ENCODE measurements at places on chromosomes 3 and 15.

DNA sequence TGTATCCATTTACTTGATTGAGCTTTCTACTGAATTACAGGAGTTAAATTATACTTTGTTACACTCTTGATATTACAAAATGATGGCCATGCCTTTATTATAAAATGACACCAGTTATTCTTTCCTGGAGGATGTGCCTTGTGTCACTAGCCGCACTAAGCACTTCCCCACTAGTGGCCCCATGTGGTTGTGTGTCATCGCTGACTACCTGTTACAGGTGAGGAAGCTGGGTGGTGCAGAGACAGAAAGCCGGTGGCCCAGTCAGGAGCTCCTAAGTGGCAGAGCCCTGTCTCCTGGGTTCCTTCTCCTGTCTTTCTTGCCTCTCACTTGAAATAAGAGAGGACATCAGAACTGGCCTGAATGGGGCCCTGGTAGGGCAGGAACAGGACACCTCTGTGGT, 96.8 kb downstream of the IGF1R start:
- no peak for DNase-seq

DNA sequence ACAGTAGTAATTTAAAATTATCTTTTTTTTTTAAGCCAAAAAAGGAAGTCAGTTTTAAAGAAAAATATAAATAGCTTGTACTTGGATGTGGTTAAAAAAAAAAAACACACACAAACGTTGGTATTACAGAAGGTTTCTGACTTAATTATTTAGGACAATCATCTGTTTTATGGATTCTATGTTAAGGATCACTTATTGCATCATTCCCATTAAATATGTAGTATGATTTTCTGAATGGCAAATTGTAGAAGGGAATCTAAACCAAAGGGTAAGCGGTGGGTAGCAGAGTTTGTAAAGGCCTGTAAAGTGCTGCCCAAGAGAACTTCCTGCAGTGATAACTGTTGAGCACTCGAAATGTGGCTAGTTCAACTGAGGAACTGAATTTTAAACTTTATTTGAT, 8.0 kb downstream of the SENP2 start:
- DNase-seq = peak; percentile 20

DNA sequence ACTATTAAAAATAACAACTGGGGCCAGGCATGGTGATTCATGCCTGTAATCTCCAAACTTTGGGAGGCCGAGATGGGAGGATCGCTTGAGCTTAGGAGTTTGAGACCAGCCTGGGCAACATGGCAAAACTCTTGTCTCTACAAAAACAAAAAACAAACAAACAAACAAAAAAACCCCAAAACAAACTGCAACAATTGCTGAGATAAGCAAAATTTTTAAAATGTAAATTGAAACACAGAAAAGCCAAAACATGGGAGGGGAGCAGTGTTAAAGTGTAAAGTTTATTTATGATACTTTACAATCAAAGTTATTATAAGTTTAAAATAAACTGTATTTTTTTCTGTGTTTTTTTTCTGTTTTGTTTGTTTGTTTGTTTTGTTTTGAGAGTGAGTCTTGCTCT, 207.7 kb downstream of the PCCB start:
- no peak for DNase-seq

GRCh38 chr3:122560680-122561079, 3.4 kb downstream of the PARP9 start:
- DNase-seq = peak; percentile 71

- DNase-seq = no peak
Measured at GRCh38 chr3:40913641-40914040, 285.7 kb upstream of the CTNNB1 start.

- DNase-seq = peak; percentile 63
Measured at GRCh38 chr3:21484057-21484827, 266.8 kb downstream of the ZNF385D start.

GRCh38 chr15:25446076-25446475, 7.3 kb upstream of the UBE3A start:
- DNase-seq = no peak

DNA sequence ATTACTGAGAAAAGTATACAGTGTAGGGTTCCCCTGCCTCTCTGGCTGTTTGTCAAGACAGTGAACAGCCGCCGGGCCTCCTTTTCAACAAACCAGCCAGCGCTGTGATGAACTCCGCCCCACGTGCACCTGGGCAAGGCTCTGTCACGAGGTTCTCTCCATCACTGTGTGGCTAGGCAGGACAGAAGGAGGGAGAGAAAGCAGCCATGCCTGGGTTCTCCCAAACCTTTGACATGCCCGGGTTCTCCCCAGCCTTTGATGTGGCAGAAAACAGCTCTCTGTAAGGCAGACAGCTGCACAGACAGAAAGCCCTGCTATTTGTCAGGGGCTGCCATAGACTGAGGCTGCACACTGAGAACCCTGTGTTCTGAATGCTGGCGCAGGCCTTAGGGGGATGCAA, 101.4 kb upstream of the TRPM1 start:
- no peak for DNase-seq

GRCh38 chr3:194959217-194959616, 273.5 kb downstream of the FAM43A start:
- no peak for DNase-seq

DNA sequence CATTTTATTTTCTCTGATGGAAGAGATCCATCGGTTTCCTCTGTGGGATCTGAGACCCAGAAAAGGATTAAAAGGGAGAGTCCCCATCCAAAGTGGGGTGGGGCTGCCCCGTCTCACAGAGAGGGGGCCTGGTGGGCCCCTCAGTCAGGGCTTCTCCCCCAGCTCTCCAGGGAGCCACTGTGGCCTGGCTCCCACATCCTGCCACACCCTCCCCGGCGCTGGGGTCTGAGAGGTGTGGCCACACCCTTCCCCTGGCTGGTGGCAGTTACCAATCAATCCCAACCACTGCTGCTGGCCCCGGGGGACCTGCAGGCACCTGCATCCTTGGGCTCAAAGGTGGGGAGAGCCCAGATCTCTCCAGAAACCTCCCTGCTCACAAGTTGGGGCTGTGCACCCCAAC, 161.8 kb upstream of the IQSEC1 start:
- DNase-seq = no peak

DNA sequence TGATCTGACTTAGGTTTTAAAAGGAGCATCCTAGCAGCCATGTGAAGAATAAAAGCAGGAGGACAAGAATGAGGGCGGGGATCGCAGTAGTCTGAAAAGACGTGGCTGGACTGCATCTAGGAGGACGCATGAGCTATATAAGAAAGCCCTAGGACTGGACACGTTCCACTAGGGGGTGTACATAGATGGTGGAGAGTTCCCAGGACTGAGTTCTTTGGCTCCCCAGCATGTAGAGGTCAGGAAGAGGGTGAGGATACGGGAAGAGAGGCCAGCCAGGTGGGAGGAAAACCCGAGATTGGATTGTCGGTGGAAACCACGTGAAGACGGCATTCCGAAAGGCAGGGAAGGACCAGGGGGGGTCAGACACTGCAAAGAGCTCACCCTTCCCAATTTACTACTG, 64.2 kb upstream of the CFAP161 start:
- DNase-seq = no peak

DNA sequence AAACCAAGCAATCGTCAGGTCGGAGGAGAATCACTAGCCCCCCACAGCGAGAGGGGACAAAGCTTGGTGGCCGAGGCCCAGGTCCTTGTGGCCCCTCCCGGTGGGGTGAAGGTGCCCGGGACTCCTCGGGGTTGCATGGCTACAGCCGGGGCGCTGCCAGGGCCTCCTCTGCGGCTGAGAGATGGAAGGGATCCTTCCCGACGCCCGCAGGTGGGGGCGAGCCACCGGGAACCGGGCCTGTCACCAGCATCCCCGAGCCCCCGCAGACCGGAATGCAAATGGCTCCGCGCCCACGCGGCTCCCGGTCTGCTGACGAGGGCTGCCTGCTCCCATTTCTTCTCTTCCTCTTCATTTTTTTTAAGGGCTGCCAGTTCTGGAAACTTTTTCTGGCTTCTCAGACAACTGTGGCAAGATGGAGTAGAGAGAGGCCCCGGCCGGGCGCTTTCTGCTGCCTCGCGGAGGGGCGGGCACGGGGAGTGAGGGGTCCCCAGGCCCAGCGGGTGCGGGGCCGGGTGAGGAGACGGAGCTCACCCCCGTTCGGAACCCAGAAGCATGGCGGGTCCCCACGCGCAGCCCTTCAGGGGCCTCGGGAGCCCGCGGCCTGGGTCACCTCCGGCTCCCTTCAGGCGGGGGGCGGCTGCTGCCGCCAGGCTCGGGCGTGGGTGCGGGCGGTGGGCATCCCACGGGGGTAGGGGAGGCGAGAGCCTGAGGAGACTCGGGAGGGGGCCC, 27.5 kb downstream of the MELTF start:
- no peak for DNase-seq

DNA sequence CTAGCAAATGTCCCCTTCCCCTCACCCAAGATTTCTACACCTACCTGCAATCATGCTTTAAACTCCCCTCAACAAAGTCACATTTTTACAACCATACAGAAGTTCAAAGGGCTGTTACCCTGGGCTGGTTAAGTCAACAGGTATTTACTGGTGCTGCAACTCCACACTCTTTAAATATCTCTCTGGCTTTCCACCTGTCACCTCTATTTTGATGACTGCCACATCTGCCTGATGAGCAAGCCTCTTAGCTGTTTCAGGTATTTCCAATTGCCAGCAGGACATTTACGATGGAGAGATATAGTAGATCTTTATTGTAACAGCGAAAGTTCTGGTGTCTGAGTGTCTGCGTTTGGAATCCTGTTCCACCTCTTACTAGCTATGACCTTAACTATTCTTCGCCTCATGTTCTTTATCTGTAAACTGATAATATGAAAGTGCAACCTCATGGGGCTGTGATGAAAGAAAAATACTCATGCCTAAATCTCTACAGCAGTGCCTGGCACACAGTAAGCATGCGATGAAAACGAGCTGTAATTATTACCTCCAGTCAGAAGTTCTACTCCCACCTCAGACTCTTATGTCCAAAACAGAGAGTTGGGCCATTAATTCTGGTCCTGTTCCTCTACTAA, 44.2 kb upstream of the TPM1 start:
- no peak for DNase-seq

- DNase-seq = no peak
Measured at GRCh38 chr15:66878761-66879160, 176.7 kb downstream of the SMAD6 start.

- DNase-seq = no peak
Measured at GRCh38 chr15:88790486-88790885, 12.8 kb upstream of the ACAN start.

GRCh38 chr3:197680955-197681521, 55.7 kb downstream of the RUBCN start:
- DNase-seq = peak; percentile 0

GRCh38 chr15:29276366-29276765, 6.7 kb upstream of the NSMCE3 start:
- DNase-seq = no peak

DNA sequence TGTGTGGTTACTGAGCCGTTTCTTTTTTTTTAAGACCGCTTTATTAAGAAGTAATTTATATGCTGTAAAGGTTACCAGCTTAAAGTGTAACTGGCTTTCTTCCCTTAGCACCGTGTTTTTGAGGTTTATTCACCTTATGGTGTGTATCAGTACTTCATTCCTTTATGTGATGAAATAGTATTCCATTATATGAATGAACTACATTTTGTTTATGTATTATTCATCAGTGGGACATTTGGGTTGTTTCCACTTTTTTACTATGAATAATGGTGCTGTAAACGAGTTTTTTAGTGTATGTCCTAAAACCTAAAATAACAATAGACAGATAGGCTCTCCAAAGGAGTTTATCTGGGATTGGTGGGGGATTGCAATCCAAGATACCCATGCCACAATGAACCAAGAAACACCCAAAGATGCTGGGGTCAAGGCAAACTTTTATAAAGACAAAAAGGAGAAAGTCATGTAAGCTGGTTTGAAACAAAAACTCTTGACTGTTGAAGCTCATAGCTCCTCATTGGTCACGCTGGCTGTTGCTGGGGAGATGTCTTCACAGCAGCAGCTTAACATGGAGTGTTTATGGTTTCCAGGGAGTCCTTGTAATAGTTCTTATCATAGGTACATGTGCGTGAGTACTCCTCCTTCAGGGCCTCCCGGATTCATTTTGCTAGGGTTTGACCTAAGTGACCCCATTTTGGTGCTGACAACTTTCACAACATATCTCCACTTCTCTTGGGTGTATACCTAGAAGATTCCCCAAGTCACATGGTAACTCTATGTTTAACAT, 16.0 kb downstream of the TM2D3 start:
- no peak for DNase-seq

DNA sequence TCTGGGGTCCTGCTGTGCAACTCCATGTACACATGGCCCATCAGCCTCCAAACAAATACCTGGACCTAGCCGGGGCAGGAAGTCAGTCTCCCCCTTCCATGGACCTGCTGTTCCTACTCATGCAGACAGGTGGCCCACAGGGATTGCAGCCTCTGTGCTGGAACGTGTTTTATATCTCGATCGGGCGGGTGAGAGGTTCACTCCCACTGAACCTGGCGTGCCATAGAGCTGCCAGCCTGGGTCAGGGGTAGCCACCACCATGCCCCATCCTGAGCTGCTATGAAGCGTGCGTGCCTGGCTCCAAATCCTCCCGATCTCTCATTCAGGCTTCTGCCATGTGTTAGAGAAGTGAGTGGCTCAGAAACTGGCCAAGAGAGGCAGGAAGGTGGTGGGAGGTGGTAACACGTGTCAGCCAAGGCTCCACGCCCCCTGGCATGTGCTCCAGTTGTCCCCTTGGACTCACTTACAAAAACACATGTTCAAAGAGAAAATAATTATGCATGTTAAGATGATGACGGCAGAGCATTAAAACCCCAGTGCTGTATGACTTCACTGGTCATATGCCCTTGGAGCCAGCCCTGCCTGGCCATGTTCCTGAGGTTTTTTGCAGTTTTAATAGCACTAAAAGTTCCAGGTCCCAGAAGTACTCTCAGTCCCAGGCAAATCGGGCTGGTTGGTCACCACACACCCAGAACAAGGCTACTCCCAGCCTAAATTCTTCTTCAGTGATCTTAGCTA, 30.6 kb downstream of the CTSH start:
- DNase-seq = no peak

GRCh38 chr3:31613177-31613576, 80.5 kb downstream of the STT3B start:
- DNase-seq = no peak

DNA sequence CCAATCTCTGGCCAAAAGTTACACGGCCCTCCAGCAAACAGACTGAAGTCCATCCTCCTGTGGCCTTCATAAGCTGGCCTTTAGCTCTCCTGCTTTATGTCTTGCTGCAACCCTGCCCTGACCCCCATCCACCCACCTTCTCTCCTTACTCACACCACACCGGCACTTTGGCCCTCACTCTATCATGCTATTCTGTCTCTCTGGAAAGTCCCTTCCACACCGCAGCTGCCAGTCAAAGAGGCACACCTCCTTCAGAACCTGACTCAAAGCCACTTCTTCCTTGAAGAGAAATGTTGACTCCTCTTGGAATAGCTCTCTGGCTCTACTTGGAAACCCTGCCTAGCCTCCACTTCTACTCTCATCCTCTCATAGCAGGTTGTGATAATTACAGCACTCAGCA, 4.5 kb downstream of the GPR156 start:
- DNase-seq = no peak

DNA sequence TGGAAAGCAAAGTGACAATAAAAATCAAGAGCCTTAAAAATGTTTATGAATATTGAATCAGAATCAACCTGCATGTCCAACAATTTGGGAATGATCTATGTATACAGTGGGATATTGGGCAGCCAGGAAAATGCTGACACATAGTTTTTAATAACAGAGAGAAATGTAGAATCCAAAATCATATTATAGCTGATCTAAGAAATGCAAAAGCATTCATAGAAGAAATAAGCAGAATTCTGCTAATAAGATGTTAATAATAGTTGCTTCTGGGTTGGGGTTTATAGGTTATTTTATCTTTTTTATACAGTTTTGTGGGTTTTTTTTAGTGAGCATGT, 15.1 kb downstream of the KIF9 start:
- DNase-seq = no peak

- no peak for DNase-seq
Measured at GRCh38 chr3:39166134-39166710, 12.8 kb upstream of the CSRNP1 start.
